ENCODE measurements at places on chromosomes 7 and 10. TPM values are rescaled to one million over a fixed set of nuclear protein-coding genes. Genes with fewer than 3 reads are reported as not detected.

DNA sequence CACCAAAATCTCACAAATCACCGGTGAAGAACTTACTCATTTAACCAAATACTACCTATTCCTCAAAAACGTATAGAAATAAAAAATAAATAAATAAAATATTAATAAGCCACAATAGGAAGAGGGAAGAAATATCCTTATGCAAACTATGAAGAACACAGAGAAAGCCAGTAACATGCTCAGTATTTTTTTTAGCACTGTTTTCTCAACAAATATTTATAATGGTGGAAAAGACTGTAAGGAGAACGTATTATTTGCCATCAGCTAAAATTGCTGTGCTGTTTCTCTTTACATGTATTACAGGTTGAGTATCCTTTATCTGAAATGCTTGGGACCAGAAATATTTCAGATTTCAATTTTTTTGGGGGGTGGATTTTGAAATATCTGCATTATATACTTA is 21.0 kb downstream of the KIAA1217 start:
- no peak overlapping the region for H3K27ac ChIP-seq
- no peak overlapping the region for H3K4me3 ChIP-seq
- no peak for DNase-seq
- no peaks in the 10 kb centered on the region for H3K27me3 ChIP-seq
- no peaks in the 10 kb centered on the region for H3K4me1 ChIP-seq

The HACD1 gene
- 5.4 TPM for total RNA-seq

DNA sequence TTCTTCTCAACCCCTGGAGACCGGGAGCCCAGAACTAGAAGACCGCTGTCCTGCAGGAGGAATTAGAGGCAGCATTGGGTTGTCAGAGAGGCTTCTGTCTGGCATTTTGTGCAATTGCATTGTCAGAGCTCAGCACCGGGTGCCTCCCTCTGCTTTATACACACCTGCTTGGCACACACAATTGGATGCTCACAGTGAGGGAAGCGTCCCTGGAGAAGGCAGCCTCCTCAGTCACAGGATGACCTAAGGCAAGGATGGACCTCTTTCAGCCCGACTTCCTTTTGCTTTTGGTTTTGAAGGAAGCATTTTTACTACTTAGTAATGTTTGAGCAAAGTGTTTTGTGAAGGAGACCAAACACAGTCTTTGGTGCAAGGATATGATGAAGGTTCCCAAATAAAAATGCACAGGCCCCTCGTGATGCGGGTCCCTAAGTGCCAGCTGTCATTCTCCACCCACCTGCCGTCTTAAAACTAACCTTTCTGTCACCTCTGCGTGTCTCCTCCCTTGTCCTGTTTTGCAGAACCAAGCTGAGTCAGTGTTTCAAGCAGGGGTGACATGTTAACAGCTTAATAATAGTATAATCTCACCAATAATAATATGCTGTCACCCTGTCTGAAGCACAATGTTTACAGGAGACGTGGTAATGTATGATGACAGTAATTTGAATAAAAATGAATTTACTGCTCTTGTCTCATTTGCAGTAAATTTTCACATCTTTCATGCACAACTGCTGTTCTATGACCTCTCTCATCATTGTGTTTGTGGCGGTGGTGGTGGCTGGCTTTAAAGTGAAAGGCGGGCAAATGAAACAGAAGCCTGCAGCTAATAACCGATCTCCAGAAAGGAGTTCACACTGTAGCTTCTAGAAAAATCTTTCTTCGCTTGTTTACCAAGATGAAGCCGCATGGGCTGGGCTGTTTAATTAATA is 430.2 kb upstream of the MKI67 start:
- no peak overlapping the region for H3K27ac ChIP-seq
- H3K36me3 ChIP-seq, result no peaks in the 10 kb centered on the region
- no peak overlapping the region for H3K4me3 ChIP-seq

DNA sequence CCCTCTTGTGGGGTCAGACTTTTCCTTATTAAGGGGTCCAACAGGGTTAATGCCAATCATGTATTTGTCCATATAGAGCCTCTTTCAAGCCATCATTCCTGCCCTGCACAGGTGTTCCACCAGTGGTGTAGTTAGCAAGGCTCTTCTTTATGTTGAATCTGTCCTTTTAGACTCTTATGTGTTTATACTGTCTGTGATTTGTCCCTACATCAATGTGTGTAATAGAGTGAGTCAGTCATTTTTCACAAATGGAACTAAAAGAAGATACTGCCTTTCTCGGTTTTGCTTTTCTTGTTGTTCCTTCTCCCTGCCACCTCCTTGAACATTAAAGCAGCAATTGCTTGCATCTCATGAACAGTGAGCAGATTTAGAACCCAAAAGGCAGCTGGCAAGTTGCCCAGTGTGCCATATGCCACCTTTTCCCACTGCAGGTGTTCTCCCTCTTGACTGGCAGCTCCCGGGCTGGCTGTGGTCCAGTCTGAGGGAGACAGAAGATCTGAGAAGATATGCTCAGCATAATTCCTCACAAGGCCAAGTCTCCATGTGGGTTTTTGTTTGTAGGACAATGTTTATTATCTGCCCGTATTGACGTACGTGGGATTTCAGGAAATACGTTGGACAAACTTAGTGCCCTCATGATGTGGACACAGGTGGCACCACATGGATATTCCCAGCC is 154.1 kb downstream of the LHFPL3 start:
- peaks cover 12% of the 10 kb centered on the region for H3K27me3 ChIP-seq
- no peak overlapping the region for H3K4me3 ChIP-seq
- no peak for DNase-seq
- no peaks in the 10 kb centered on the region for H3K36me3 ChIP-seq
- H3K4me1 ChIP-seq, result no peaks in the 10 kb centered on the region

Data from activated T-cell treated with anti-CD3 and anti-CD28 coated beads, Interleukin-2, amount 50 U/mL, for 72 hours (primary cell).